ENCODE measurements at places on chromosomes 1 and 21.
A peak's percentile ranks its signal among the peaks of the same experiment; 100 is the strongest.

- DNase-seq, result no peak
Measured at GRCh38 chr1:53442299-53442698, 16.9 kb upstream of the DMRTB1 start.

- DNase-seq, result no peak
Measured at GRCh38 chr1:104182251-104182650, 432.6 kb downstream of the AMY1C start.

- DNase-seq, result no peak
Measured at GRCh38 chr1:179767996-179768395, 24.9 kb downstream of the FAM163A start.

DNA sequence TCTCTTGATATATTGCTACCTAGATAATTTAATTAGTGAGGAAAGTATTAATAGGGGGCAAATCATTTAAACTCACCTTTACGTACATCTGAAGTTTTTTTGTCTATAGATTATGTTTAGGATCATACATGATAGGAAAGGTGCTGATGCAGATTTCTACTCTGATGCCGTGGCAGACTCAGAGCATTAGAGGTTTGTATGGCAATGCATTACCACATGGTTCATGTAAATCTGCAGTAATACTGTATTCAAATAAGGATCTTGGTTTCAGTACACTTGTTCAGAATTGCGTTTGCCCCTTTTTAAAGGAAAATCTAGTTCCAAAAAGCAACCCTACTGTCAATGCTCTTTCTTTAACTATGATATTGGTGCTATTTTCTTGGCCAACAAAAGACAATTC lies 288.3 kb downstream of the PTPRC start:
- DNase-seq, result no peak

- DNase-seq, result no peak
Measured at GRCh38 chr1:31834501-31834900, 18.7 kb upstream of the SPOCD1 start.

- no peak for DNase-seq
Measured at GRCh38 chr21:15722591-15723324, 7.0 kb upstream of the USP25 start.

DNA sequence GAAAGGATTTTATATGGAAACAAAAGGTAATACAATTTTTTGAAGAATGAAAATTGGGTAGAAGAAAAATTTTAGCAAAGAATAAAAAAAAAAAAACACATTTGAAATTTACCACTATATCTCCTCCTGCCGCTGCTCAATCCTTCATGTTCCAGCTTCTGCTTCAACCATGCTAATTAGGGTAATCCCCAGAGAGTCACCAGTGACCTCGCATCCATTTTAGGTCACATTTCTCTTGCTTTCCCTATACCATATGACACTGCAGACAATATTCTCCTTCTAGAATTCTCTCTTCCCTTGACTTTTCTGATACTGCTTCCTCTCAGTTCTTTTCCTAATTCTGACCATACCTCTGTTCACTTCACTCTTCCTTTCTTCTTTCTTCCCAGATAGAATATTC lies 237.1 kb downstream of the USH2A start:
- no peak for DNase-seq

- no peak for DNase-seq
Measured at GRCh38 chr1:185595835-185596667, 138.1 kb upstream of the HMCN1 start.

DNA sequence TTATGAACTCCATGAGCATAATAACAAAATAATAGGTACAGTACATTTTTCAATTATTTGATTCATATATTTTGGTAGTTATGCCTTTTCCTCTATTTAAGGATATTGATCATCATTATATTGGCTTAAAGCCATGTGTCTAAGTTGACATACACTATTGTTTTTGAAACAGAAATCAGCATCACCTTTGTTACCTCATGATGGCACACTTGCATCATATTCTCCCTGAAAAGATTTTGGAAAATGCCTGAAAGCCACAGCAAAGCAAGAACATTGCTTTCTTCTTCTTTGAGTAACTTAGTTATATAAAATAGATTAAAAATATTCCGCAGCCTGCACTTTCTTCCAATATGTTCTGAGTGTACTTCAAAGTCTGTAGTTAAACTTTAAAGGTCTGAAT lies 33.3 kb downstream of the TMPRSS15 start:
- no peak for DNase-seq

- DNase-seq, result no peak
Measured at GRCh38 chr1:228768355-228769000, 33.2 kb downstream of the RHOU start.

- no peak for DNase-seq
Measured at GRCh38 chr1:75136195-75136815, 2.1 kb downstream of the LHX8 start.

DNA sequence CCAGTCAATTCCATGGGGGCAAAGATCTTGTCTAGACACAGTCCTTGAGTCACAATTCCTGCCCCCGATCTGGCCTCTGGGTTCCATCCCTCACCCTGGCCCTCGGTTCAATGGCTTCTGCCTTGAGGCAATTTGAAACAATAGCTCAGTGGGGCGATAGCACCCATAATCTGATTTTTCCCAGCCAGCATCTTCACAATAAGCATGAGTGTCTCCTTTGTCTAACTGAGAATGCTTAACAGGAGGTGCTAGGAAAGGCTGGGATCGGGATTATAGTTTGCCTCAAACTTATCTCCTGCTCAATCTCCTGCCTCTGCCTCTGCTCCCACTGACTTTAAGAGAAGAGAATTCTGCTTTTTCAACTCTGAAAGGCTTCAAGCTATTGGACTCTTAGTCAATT lies 293.9 kb upstream of the PROX1 start:
- no peak for DNase-seq

DNA sequence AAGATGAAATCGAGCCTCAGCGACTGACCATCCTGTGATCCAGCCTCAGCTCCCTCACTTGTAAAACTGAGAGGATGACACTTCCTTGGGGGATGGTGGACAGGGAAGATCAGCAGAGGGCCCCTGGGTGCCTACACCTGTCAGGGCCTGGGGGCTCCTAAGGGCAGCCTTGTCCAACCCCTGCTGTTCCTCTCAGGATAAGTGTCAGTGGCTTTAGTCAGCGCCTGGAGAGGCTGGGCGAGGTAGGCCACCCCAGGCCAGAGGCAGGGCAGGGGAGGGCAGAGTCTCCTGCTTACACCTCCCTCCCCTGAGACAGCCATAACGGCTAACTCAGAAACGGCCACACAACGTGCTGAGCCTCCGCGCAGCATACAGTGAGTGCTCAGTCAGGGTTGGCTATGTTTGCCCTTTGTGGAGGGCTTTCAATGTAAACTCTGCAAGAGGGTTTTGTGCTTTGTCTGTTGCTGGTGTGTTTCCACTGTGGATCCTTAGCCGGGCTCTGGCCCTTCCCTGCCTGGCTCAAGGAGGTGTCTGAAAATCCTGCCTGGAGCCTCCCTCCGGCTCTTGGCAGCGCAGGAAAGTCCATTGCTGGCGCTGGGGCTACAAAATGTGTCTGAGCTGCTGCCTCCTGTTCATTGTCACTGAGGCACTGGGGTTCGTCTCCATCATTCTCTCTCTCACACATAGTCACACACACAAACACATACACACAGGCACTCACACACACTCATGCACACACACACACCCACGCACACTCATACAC lies 588.4 kb downstream of the PTPRU start:
- DNase-seq, result peak; percentile 33
